ENCODE measurements at places on chromosomes 11 and 22.
A peak's percentile ranks its signal among the peaks of the same experiment; 100 is the strongest.

DNA sequence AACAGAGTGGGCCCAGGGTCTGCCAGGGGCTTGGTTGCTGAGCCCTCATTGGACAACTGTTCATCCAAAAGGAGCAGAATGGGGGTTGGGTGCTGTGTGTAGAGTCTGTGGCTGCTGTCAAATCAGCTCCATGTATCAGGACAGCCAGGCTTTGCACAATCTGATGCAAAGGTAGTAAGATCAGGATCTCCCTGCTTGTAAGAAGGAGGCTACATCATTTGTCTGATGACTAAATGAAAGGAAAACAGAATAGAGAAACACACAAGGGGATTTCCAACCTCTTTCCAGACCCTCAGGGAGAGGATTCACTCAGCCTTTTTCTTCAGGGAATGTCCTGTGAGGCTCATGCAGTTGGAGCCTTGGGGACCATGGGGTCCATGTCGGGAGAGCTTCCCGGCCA lies 7.2 kb downstream of the MICAL2 start:
- DNase-seq = peak; percentile 23

DNA sequence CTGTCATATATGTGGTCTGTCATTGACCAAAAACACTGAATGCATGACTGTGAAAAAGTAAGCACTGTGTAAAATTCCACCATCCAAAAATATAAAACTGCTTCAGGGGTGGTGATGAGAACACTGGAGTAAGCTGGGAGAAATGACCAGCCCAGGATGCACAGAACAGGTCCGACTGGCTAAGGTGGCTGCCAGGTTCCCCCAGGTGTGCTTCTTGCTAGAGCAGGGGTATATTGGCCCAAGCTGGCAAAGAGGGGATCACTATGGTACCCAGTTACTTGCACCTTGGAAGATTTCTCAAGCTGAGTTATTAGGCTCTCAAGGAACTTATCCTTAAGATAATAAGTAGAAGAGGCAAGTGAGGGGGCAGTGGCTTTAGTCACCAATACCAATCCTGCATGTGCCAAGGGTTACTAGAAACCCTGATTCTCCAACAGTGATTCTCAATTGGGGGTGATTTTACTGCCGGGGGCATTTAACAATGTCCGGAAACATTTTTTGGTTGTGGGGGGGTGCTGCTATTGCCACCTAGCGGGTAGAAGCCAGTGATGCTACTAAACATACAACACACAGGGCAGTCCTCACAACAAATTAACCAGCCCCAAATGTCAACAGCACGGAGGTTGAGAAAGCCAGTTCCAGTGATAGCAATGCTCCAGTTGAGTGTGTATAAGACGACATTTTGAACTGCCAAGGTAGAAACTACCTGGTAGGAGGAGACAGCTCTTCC lies 15.7 kb downstream of the SNU13 start:
- DNase-seq = no peak

DNA sequence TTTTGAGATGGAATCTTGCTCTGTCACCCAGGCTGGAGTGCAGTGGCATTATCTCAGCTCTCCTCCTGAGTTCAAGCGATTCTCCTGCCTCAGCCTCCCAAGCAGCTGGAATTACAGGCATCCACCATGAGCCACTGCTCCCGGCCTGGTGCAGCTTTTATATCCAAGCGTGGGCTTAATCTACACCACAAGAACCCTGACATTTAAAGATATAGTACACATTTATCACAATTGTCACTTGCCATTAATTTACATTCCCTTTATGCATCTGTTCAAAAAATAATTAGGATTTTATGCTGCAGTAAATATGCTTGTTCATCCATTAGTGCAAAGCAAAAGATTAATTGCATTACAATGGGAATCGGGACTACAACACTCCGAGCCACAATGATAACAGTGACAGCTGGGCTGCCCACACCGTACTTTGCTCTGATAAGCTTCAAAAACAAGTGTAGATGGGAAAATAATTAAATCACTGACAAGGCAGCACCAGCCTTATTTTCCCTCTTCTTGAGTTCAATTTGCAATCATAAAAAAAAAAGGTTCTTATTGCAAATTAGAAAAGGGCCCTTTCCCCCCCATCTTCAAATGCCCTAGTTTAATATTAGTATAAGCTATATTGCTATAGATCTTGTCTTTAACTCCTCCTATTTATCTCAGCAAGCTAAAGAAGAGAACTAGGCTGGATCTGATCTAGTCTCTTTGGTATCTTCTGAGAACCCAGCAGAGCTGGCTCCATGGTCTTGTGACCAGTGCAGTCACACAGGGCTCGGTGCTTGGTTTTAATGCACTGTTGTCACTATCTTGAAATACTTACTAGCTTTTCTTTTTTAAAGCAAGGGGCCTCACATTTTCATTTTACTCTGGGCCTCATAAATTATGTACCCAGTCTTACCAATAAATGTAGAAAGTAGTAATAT lies 206.2 kb upstream of the LRRC4C start:
- no peak for DNase-seq

GRCh38 chr22:25282346-25282670 lies 62.9 kb downstream of the CRYBB2 start:
- DNase-seq = no peak

- DNase-seq = no peak
Measured at GRCh38 chr11:2027708-2028107, 30.1 kb upstream of the H19 start.

DNA sequence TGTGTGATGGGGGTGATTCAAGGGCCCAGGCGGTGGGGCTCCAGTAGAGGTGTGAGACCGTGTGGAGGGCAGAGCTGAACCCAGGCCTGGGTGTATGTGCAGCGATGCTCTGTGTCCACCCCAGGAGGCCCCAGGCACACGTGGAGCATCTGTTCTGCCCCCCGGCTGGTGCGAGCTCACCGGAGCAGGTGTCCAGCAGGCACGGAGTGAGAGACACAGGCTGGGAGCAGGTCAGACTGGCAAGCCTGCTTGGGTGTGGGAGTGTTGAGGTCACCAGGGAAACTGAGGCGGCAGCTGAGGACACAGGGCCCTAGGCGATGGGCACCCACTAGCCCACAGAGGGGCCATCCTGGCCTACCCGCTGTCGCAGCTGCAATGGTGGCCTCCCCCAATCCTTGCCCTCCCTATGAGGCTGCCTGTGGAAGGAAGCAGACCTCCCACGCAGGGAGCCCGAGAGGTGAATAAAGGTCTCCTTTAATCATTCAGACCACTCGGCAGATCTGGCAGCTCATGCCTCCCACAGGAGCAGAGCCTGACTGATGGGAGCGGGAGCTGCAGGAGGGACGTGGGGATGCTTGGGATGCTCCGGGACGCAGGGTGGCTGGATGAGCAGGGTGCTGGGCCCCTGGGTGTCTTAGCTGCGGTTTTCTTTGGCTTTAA lies 1165.1 kb downstream of the BRD1 start:
- DNase-seq = no peak

DNA sequence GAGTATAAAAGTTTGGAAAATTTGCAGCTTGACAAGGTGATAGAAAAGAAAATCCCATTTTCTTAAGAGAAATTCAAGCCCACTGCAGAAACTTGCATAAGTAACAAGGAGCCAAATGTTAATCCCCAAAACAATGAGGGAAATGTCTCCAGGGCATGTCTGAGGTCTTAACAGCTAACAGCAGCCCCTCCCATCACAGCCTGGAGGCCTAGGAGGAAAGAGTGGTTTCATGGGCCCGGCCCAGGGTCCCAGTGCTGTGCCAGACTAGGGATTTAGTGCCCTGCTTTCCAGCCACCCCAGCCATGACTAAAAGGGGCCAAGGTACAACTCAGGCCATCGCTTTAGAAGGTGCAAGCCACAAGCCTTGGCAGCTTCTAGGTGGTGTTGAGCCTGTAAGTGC lies 123.7 kb upstream of the TRPC6 start:
- no peak for DNase-seq

GRCh38 chr22:37497062-37497599 lies 10.9 kb upstream of the MFNG start:
- DNase-seq = peak; percentile 94

DNA sequence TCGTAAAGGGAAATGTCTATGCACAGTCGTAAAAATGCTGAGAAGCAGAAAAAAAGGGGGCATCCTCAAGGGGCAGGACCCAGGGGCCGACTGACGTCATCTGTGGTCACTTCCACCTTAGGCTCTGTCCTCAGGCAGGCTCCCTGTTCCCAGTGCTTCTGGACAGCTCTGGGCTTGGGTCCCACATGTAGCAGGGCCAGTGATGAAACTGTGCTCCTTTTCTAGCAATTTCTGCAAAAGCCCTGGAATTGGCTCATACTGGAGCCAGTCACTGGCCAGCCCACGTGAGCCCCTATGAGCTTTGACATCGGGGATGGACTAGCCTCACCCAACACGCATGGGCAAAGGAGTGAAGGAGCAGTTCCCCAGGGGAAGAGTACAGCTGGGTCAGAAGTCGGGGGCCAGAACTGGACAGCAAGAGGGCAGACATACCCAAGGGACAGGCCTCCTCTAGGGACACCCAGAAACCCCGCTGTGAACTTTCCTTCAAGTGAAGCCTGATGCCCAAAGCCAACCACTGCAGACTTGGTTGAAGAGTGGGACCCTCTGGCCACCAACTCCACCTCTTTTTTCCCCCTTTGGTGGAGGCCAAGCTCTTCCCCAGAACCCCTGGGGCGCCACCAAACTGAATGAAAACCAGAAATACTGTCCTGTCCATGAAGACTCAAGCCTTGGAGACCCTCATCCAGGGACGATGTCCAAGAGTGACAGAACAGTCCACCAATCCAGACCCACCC lies 1349.0 kb downstream of the BRD1 start:
- DNase-seq = no peak

- peak; percentile 14 for DNase-seq
Measured at GRCh38 chr11:4125141-4125540, 30.5 kb downstream of the RRM1 start.

- no peak for DNase-seq
Measured at GRCh38 chr11:2826679-2827056, 58.9 kb downstream of the CDKN1C start.

- no peak for DNase-seq
Measured at GRCh38 chr11:43549624-43550023, 130.9 kb upstream of the HSD17B12 start.

- DNase-seq = no peak
Measured at GRCh38 chr22:25029181-25029580, 76.7 kb downstream of the KIAA1671 start.

- DNase-seq = no peak
Measured at GRCh38 chr22:50326225-50326955, 422 bp downstream of the DENND6B start.

DNA sequence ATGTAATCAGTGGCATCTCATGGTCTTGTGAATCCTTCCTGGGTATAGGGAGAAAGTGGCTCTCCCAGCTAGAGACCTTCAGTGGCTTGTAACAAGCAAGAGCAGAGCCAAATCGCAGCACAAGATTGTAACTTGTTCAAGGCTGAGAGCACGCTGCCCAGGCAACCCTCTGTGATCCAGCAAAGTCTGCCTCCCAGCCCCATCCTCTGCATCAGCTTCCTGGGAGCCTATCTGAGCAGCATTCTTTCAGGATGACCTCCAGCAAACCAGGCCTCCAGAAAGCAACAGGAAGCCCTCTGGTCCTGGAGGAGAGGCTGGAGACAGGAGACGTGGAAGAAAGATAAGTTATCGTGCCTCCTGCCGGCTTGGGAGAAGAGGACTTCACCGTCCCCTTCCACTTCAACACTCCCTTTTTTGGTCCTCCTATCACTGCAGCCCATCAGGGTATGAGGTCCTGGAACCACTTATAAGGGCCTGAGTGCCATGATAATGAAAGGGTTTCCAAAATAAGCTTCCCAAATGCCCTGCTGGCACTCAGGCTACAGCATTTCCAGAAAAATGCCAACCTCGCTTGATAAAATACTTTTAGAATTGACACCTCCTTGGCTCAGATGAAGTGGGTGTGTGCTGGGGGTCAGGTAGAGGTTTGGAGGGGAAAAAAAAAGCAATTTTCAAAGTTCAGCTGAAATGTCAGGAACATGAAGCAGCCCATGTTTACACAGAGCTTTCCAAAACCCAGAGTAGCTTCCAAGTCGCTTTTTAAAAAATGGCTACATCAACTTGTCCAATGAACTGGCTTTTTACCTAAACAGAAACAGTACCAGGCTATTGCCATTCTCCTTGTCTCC lies 80.2 kb downstream of the PLEKHA7 start:
- DNase-seq = no peak

DNA sequence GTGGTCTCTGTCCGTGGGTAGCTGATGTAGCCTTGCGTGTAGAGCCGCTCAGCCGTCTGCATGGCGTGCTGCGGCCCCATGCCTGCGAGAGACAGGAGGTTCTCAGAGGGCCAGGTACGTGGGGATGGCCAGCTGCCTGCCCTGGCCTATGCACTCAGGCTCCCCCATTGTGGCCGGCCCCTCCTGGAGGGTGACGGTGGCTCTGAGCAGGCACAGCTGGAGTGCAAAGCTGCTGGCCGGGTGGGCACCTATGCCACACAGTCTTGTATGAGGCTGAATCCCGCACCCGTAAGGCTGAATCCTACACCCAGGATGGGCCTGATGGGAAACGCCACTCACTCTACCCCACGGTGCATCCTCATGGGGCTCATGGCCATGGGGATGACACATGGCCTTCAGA lies 11.6 kb upstream of the PPM1F start:
- DNase-seq = no peak

DNA sequence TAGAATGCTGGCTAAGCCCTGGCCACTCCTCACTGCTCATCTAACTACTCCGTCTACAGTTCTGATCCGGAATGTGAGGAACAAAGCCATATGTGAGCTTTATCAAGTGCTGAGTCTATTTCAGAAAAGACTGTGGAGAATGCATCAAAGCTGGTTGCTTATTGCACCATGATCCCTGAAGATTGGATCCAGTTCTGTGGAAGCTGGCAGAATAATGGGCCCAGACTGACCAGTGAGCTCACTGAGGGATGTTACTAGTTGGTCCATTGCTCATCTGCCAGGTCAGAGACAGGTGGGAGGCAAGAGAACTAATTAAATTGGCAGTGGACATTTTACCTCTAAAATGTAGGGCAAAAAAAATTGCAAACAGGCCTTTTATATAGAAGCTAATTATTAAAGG lies 681.3 kb downstream of the NTM start:
- DNase-seq = no peak

DNA sequence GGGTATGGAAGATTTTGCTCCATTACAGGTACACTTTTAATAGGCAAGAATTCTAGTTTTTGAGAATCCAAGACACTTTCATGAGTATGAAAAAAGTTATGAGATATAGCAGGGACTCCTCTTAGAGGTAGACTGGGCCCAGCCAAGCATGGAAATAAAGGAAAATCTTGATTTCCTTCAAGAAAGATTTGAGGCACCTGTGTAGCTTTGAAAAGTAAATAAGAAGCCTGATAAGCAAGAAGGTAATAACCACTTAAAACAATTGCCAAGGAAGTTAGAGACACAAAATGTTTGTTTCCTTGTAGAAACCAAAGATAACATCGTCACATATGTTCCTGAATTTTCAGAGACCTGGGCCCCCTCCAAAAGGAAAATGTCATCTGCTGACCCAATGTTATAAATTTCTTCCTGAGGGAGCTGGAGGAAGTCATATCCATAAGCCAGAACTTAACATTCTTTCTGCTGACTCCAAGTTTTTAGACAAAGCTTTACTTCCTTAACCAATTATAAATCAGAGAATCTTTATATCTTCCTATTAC lies 314.5 kb upstream of the ANO3 start:
- no peak for DNase-seq

- DNase-seq = no peak
Measured at GRCh38 chr11:7531011-7531410, 17.2 kb downstream of the PPFIBP2 start.

- DNase-seq = peak; percentile 57
Measured at GRCh38 chr11:61917334-61918109, at the start of gene RAB3IL1. TSS of gene RAB3IL1 (minus strand) at chr11:61917566. CDS start at chr11:61917367, 199 bp downstream.

GRCh38 chr11:84524422-84525051 lies 1102.6 kb downstream of the DLG2 start:
- DNase-seq = peak; percentile 32
